ENCODE measurements at places on chromosomes 6 and 20.

DNA sequence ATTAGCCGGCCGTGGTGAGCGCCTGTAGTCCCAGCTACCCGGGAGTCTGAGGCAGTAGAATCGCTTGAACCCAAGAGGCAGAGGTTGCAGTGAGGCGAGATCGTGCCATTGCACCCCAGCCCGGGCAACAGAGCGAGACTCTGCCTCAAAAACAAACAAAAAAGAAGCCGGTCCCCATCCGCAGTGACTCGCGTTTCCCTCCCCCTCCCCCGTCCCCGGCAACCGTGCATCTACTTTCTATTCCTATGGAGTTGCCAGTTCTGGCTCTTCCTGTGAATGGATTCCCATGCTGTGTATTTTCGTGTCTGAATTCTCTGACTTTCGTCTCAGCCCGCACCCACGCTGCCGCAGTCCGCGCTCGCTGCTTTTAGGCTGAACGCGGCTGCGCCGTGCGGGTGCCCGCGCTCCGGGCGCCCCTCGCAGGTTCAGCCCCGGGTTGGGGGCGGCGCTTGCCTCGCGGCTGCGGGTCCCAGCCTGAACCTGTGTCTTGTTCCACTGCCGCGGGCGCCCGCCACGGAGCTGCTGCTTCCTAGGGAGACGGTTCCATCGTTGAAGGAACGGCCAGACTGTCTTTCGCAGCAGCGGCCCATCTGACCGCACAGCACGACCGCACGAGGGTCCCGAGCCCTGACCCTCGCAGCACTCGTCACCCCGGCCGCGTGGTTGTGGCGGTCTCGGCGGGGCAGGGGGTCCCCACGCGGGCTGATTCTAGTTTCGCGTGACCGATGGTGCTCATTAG lies 1.1 kb upstream of the MRGBP start:
- peak; percentile 59 for DNase-seq

DNA sequence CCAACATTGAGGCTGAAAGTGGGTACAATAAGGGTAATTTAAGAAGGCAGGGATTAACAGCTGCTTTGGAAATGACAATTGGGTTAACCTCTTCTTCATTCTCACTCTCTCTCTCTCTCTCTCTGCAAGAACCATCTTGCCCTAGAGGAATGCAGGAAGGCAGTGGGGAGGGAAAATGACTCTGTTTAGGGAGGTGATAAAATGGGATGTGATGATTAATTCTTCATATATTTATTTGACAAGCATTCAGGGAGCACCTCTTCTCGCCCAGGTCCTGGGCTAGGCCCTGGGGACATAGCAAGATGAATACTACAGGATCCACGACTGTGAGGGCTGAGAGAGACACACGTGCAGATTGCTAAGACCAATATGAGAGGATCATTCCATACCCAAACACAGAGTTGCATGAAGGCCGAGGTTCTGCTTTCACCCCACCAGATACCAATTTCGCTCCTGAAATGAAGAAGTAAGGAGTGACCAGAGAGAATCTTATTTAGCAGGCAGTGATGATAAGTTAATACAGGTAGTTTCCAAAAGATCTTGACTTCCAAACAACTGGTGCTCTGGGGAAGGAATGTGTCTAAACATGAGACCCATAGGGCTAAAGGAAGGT lies 13.3 kb upstream of the PTPN1 start:
- DNase-seq, result no peak

- DNase-seq, result no peak
Observed at GRCh38 chr6:28808383-28808782, 115.4 kb downstream of the TRIM27 start.

GRCh38 chr6:29828471-29828797 lies 809 bp downstream of the HLA-G start:
- no peak for DNase-seq

DNA sequence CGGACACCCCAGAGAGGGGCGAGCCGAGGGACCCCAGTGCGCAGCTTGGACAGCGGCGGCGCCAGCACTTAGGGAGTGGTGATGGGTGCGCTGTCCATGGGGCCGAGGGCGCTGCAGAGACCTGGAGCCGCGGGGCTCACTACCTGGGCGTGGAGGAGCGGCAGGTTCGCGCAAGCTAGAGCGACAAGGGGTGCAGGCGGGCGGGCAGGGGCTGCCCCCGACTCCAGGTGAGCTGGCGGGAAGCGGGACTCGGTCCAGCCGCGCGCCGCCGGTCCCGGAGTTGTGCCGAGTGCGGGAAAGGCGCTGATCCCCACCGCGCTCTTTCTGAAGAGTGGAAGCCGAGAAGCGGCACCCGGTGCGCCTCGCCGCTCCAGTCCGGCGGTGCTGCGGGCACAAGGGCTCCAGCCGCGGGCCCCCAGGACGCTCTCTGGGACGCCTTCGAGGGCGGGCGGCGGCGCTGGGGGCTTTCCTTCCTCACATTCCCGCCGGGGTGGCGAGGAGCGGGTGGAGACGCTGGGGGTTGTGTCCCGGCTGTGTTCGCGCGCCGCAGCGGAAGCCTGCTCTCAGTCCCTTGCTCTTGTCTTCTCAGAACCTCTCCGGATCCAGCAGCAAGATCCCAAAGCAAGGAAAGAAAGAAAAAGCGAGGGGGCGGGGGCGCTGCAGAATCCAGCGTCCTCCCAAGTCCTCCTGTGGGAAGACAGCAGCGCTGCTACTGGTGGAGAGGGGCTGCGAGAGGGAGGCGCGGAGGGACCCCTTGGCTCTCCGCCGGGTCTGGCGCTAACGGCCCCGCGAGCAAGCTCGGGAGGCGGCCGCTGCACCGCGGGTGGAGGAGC lies at the start of gene B3GAT2:
Gene B3GAT2, minus strand, starts transcription at position 610 of the 833 bp plus-strand sequence. CDS start 631 bp downstream, outside the sequence.
- no peak for DNase-seq

- no peak for DNase-seq
Observed at GRCh38 chr6:8047541-8048292, 16.5 kb downstream of the BLOC1S5 start.

DNA sequence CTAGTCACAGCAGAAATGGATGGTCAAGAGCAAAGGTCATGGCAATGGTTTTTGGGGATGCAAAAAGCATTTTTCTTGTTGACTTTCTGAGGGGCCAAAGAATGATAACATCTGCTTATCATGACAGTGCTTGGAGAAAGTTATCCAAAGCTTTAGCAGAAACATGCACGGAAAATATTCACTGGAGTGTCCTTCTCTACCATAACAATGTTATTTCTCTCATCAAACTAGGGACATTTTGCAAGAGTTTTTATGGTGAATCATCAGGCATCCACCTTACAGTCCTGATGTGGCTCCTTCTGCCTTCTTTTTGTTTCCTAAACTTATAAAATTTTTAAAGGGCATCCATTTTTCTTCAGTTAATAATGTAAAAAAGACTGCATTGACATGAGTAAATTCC lies 302.3 kb downstream of the HIVEP2 start:
- no peak for DNase-seq

DNA sequence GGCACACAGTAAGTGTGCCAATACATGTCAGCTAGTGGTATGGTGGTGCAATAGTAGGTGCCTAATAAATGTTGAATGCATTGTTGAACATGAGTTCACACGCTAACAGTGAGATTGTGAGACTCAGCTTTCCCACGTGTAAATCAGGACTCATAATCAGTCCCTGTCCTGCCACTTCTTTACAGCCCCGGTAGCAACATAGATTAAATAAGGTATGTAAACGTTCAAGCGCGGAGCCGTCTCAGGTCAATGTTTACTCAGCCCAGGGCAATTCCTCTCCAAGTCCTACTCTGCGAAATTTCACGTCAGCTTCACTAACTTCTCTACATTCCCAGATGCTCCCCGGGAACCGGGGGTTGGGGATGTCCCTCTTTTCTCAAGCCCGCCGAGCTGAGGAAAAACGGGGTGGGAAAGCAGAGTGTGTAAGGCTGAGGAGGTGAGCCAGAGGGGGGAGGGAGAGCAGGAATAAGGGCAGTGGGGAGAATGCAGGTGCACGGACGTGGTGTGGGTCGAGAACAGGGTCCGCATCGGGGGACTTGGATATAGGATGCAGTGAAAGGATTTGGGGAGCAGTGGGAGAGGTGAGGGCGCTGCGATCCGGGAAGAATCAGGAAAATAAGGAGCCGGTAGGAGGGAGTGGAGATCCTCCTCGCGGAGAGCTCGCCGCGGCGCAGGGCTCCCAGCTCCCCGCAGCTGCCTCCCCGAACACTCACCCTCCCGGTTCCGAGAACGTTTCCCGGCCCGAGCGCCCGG lies 544 bp upstream of the TP53INP2 start:
- no peak for DNase-seq

- DNase-seq, result no peak
Observed at GRCh38 chr20:48374991-48375595, 452.7 kb downstream of the PREX1 start.

DNA sequence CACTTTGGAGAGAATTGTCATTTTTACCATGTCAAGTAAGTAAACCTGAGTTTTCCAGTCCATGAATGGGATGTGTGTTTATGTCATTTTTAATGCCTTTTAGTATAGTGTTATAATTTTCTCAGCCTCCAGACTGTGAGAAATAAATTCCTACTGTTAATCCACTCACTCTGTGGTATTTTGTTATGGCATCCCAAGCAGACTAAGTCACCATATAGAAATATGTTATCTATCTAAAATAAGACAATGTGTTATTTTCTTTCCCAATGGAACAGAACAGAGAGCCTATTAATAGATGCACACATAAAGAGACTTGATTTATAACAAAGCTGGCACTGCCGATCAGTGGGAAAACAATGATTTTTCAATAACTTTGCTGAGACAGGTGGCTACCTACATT lies 70.2 kb upstream of the SLC4A11 start:
- no peak for DNase-seq

GRCh38 chr6:142870787-142871415 lies 74.1 kb downstream of the HIVEP2 start:
- DNase-seq, result no peak

DNA sequence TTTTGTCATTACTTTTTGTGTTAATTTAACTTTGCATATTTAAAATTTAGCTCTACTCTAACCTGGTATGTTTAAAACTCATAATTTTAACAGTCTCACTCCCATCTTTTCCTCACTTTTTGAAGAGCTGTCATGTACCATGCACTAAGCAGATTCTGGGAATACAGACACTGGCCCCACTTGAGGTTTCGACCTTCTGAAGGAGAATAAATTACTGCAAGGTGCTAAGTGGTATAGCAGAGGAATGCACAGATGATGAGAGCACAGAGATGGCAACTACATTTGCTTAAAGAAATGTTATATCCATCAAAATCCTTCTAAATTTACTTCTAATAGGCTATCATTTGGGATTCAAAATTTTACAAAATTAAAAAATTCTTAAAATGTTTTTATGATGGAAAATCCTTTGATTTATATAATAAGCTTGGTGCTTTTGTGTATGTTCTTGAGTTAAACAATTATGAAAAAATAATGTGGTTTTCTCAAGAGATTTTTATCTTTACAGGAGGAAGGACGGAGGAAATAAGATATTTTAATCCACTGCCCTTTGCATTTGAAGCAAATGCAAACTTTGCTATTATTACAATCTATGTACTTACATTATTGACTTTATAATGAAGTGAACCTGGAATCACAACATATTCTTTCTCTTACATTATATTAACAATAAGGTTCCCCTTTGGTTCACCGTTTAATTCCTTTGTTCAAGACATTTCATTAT lies 79.3 kb downstream of the AHI1 start:
- no peak for DNase-seq

- no peak for DNase-seq
Observed at GRCh38 chr20:13356591-13356990, 135.5 kb downstream of the ISM1 start.

DNA sequence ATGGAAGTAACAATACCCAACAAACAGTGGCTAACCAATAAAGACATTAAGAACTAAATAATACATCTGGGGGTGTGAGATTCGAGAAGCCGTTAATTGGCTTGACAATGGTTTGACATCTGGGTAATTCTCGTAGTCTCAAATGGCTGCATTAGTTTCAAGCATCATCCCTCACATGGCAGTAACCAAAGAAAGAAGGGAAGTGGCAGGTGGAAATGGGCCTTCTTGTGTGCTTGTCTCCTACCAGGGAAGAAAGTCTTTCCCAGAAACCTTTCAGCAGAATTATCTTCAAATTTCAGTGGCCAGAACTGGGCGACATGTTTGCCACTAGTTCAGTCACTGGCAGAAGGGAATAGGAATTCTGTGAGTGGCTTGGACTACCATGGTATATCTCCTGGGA lies 10.4 kb downstream of the STK4 start:
- no peak for DNase-seq

DNA sequence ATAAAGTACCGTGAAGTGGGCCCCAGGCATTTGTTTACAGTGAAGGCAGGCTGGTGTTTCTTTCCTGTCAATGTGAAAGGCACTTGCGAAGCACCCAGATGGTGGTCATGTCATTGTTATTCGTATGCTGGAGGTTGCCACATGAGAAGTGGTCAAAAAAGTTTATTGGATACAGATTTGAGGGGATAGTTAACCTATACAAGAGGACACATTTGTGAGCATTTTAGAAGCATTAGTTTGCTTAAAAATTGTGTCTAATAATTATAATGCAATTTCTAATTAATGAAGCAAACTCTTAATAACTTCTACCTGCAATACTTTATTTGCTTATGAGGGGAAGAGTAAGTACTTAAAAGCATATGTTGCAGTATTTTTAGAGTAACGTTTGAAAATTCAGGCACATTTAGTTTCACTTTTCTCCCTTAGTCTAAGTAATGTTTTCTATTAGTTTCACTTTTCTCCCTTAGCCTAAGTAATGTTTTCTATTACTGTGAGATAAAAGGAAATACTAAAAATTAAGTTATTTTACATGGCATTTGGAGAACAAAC lies 120.7 kb upstream of the CLDN20 start:
- DNase-seq, result no peak

DNA sequence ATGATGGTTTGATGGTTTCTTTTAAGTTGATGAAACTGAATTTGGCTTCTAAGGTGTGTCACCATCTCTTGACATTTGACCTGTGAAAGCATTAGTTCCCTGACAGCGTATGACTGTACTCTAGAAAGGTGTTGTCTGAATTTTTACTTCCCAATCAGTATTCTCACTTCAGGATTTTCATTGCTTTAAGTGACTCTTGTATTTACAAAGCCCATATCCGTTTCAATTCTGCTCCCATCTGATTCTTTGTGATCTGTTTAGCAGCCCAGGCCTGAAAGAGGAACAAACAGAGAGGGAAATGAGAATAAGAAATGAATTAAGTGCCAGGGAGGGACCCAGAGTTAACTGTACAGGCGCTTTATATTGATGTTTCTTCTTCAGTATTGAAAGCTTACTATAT lies 73.7 kb downstream of the FARS2 start:
- DNase-seq, result no peak

GRCh38 chr6:134021396-134022122 lies 30.9 kb downstream of the SLC2A12 start:
- DNase-seq, result peak; percentile 7

DNA sequence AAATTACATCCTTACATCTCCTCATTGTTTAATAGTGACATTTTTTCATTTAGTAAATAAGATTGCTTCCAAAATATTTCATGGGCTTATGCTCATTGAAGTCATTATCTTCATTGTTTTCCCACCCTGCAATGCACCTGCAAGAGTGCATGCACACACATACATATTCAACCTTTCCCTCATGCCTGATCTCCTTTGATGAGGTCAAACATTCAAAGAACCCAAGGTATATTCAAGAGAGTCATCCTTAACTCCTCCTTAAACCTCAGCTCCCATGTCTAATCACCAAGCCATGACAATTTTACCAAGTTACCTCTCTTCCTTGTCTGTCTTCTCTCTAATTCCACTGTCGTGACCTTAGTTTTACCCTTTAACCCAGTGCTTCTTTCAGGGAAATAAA lies 56.5 kb downstream of the HIVEP2 start:
- no peak for DNase-seq
